Left colon (tissue), 2 donors: ENCODE measurements at places on chromosomes 3 and 15.

DNA sequence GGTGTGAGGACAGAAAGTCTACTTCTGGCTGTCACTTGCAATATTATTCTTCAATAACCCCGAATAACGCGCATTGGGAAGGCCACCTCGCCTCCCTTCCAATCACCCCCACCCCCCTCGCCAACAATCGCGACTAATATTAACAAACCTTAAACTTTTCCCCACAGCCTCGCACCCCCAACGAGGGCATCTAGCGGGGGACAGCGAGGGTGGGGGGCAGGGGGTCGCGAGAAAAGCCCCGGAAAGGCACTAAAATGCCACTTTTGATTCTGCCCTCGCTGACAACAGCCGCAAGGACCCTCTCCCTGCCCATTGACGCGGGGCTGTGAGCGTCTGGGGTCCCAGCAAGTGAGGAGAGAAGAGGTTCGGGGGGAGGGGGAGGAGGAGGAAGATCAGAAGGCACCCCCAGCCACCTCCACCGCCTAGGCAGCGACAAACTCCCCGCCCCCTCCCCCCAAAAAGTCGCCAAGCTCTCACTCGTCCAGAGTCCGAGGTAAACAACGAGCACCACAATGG lies 868 bp downstream of the SATB1 start:
- no peak for DNase-seq

DNA sequence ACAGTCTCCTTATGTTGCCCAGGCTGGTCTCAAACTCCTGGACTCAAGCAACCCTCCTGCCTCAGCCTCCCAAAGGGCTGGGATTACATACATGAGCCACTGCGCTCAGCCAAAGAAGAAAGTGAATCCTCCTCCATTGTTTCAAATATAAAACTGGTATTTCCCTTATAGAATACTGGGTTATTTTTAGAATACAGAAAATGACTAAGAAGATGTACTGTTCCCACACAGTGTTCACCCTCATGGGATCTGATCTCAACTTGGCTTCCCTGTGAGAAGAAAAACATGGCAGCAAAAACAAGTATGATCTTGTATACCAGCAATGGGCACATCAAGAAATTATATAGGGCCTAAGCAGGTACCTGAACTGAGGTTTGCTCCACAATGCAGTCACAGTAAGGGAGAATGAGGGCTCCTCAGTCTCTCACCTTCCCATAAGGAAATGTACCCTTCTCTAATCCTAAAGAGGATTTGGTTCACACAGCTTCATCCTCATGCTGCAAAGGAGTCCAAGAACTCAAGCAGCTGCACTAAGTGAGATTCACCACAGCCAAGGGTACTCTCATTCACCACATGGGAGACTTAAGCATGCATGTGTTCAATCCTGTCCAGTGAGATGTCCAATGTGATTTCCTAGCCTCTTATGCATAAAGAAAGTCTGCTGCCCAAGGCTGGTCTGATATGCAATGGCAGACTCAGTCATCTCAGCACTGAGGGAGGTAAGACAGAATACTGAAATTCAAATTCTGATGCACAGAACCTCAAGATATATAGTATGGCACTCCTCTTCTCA lies 25.8 kb downstream of the USP4 start:
- DNase-seq, result no peak

DNA sequence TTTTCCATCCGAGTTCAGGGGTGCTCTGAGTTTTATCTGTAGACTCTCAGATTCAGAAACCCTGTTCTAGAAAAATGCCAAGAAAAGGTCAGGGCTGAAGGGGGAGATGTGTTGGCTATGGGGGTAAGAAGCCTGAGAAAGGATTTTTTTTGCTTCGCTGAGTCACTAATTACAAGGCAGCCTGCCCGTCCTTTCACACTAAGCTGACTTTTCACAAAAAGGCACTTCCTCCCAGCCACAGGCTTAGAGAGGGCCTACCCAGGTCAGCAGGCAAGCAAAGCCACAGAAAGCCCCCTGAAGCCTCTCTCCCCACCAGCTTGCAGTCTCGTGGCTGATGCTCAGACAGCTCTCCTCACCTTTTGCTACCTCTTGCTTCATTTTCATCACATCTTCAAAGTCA lies 192.6 kb upstream of the PRICKLE2 start:
- DNase-seq, result no peak

GRCh38 chr15:61517776-61518175 lies 288.7 kb upstream of the RORA start:
- no peak for DNase-seq

DNA sequence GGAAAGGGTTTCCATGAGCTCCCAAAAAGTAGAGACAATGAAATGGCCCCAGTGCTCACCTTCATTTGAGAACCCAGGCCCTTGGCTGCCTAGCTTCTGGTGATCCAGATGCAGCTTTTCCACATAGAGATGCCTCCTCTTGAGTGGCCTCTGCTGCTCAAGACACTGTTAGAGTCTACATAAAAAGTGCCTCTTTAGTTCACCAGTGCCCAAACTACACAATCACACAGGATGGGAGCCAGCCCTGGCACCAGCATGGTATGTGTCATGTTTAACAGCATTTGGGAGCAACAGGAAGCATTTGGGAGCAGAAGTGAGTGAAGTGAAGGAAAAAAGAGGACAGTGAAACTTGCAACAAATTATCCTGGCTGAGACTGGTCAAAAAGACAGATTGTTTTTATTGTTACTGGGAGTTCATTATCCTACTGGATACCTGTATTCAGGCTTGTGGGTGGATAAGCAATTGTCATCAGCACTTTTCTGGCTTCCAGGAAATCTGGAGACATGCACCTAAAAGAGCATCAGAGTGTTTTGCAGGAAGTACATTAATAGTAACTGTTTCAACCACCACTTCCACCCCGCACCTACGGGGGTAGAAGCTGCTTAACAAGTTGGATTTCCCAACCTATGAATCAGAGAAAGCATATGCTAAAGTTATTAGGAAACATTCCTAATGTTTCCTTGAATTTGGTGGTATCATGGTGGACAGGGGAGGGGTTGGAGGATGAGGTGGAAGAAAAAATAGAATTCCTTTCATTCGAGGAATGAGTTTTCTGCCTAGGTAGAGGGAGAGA lies 416.2 kb downstream of the IGSF11 start:
- no peak for DNase-seq

- DNase-seq, result no peak
These were observed 249.9 kb downstream of the CADPS start for GRCh38 chr3:62625268-62625667.

- no peak for DNase-seq
These were observed 16.9 kb downstream of the FAM43A start for GRCh38 chr3:194702545-194702944.

DNA sequence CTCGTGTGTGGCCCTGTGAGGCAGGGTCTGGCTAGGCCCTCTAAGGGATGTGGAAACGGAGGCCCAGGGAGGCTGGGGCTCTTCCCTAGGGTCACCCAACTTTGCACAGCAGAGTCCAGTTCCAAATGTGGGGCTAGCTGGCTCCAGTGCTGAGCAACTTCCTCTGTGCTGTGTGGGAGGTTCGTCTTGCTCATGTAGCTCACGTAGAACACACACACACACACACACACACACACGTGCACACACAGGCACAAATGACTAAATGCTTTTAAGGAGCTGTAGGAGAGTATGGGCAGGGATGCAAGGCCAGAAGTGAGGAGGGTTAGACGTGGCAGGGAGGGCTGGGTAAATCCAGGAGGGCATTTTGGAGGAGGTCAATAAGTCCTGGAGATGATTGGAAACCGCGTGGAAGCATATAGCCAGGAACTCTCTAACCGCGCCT lies 213.8 kb downstream of the RPLP1 start:
- DNase-seq, result no peak
